ENCODE measurements at places on chromosomes 2 and 18.

DNA sequence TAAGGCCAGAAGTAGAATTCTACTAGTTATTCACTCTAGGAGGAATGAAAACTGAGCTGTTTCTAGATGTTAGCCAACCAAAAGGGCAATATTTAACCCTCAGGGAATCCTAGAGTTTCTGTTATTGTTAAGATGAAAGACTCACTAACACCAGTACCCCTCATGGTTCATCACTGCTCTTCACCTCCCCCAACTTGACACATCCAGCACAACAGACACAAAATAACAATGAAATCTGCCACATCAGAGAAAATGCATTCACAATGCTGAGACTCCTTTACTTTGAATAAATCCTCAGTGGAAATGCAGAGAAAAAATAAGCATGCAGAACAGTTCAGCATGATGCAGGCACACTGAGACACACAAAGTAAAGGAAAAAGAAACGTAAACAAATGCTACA, 111.3 kb downstream of the RIF1 start:
- no peak for DNase-seq

GRCh38 chr2:133434959-133435668, 133.1 kb downstream of the NCKAP5 start:
- DNase-seq: peak; percentile 95

GRCh38 chr2:37563375-37564015, 107.9 kb downstream of the CDC42EP3 start:
- no peak for DNase-seq

DNA sequence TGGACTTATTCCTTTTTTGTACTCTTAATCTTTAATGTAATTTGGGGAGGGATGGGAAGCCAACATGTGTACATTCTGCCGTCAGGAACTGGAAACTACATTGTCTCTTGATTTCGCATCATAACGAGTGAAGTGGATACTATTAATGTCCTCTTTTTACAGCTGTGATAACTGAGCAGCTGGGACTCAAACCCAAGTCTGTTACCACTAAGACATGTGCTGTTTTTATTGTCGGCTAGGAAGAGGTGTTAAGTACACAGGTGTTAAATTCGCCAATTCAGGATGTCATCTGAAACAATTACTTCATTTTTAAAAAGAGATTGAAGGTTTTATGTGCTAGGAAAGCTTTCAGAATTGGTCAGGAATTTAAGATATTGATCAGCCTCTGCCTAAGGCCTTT, 6.9 kb downstream of the GMCL1 start:
- DNase-seq: no peak

- no peak for DNase-seq
These were observed 44.6 kb downstream of the SCN7A start for GRCh38 chr2:166449439-166449838.

- no peak for DNase-seq
These were observed 59.1 kb downstream of the TPO start for GRCh38 chr2:1472350-1472749.

GRCh38 chr2:7953195-7953594, 728.7 kb upstream of the ID2 start:
- DNase-seq: no peak

GRCh38 chr2:145622285-145622684, 1102.4 kb upstream of the ZEB2 start:
- no peak for DNase-seq

GRCh38 chr2:177629357-177630024, 236.9 kb downstream of the AGPS start:
- no peak for DNase-seq

DNA sequence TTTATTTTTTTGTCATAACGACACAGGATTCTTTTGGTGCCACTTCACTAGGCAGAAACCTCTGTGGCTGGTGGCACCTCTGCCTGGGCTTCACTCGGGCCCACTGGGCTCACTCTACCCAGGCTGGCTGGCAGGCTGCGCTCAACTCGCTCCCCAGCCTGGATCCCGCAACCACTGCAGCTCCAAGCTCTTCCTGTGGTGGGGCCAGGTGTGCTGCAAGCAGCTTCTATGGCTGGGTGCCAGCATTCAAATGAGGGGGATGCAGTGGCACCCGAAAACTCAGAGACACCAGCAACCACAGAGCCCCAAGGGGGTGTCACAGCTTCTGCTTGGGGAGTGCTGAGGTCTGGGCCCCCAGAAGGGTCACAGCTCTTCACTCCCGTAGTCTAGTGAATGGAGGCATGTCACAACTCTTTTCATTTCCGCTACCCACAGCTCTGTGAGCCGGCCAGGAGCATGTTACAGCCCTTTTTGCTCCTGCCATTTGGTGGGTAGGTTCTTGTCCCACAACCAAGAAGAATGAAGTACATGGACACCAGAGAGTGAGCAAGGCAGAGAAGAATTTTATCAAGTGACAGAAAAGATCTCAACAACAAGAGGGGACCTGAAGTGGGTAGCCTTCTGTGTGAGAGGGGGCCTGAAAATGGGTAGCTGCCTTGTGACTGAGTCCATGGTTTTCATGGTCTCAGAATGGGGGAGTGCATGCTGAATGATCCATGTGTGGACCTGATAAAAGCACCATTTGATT, 170.1 kb downstream of the UBR3 start:
- no peak for DNase-seq

GRCh38 chr18:54616220-54616848, 25.3 kb downstream of the DYNAP start:
- DNase-seq: no peak

GRCh38 chr2:224982226-224982625, 60.0 kb downstream of the DOCK10 start:
- peak; percentile 29 for DNase-seq

DNA sequence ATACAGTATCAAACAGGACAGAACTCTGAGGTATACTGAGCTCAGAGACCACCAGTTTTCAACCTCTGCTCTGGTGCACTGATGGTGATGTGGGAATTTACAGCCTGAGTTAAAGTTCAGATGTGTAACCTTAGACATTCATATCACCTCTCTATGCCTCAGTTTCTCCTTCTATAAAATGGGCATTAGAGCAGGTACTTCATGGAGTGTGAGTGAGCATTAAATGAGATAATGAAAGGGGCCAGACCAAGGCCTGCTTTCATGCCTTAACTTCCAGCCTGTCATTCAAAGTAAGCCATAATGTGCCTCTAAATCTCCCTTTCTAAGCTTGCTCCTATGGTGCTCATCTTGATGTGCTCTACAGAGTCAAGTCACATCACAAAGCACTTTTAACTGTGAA, 8.4 kb downstream of the ACVR1 start:
- DNase-seq: no peak

- DNase-seq: no peak
These were observed 5.3 kb downstream of the COX5B start for GRCh38 chr2:97651114-97651513.

GRCh38 chr2:28972778-28973335, 8.2 kb upstream of the TOGARAM2 start:
- no peak for DNase-seq

DNA sequence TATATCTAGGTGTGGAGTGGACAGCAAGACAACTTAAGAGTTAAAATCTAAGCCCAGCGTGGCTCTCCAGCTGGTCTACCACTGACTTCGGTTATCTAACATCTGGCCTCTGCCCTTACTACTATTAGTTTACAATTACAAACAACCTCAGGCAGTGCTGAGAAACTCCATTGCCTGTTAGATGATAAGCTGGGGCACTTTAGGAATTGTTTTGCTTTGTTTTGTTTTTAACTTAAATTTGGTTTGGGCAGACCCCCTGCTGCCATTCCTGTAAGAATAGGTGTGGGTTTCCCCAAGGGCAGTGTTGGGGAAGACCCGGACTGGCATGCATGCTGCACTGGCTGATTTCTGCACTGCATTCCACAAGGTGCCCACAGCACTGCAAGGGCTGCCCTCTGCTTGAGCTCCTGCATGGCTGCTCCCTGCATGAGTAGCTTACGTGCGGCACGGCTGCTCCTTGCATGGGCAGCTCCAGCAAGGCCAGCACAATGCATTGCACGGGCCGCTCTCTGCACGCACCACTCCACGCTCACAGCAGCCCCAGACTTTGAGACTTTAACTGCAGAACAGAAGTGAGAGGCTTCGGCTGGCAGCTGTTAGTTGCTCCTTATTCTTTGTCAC, 74.2 kb upstream of the SERTAD2 start:
- no peak for DNase-seq

- no peak for DNase-seq
These were observed 49.7 kb downstream of the SEPTIN10 start for GRCh38 chr2:109563980-109564550.

- no peak for DNase-seq
These were observed 51.3 kb upstream of the NABP1 start for GRCh38 chr2:191626497-191627151.

DNA sequence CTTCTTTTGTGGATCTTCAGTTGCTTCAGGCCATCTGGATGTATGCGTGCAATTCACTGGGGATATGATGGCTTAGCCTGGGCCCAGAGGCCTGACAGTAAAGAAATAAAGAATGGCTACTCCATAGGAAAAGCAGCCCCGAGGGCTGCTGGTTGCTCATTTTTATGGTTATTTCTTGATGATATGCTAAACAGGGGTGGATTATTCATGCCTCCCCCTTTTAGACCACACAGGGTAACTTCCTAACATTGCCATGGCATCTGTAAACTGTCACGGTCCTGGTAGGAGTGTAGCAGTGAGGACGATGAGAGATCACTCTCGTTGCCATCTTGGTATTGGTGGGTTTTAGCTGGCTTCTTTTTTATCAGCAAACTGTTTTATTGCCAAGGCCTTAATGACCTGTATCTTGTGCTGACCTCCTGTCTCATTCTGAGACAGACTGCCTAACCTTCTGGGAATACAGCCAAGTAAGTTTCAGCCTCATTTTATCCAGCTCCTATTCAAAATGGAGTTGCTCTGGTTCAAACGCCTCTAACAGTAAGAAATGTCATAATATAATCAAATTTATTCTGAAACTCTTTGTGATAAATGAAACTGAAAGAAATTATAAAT, 60.5 kb downstream of the DSEL start:
- no peak for DNase-seq

GRCh38 chr2:43218702-43219382, 7.6 kb downstream of the ZFP36L2 start:
- peak; percentile 4 for DNase-seq

- DNase-seq: no peak
These were observed 47.1 kb downstream of the SLC25A12 start for GRCh38 chr2:171846894-171847293.

- no peak for DNase-seq
These were observed 294.9 kb upstream of the CYRIA start for GRCh38 chr2:16960579-16960978.

- no peak for DNase-seq
These were observed 245.0 kb upstream of the RND3 start for GRCh38 chr2:150732491-150732890.

DNA sequence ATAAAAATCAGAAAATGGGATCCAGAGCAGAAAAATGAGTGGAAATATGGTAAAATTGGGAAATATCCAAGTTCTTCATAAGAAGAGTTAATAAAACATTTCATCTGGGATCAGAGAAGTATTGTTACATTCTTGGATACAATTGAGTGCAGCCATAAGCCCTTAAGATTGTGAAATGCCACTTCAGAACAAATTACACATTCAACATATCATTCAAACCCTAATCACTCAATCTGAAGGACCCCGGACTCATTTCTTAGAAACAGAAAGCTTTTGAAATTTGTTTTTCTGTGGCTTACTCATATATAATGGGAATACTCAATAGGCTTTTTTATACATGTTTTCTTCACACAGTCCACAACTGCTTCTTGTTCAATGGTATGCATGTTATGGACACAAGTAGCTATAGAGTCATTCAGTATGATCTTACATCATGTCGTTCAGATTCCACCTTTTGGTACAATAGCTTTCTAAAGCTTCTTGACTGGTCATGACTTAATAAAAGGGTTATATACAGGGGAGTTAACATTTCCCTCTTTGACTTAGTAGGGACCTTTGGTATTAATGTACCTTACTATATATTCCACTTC, 39.9 kb downstream of the SCN7A start:
- DNase-seq: no peak

DNA sequence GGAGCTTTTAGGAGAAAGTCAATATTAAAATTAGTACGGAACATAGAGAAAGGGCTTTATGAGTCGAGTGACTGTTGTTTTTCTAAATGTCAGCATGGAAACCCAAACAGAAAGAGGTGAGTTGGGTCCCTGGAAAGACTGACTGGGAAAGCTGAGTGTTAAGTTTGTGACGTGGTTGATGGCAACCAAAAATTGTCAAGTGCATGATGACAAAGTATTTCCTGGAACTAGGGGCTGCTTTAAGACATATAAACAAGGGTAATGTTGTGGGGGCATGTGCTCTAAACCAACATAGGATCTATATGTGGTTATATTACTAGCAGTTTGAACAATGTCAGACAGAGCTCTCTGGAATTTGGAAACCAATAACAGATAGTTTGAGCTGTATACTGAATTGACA, 50.9 kb upstream of the GPD2 start:
- DNase-seq: no peak

- no peak for DNase-seq
These were observed 168.5 kb upstream of the KLF7 start for GRCh38 chr2:207334301-207334623.

GRCh38 chr2:239568601-239569000, 167.8 kb upstream of the HDAC4 start:
- no peak for DNase-seq
